ENCODE measurements at places on chromosomes 13 and 19.

DNA sequence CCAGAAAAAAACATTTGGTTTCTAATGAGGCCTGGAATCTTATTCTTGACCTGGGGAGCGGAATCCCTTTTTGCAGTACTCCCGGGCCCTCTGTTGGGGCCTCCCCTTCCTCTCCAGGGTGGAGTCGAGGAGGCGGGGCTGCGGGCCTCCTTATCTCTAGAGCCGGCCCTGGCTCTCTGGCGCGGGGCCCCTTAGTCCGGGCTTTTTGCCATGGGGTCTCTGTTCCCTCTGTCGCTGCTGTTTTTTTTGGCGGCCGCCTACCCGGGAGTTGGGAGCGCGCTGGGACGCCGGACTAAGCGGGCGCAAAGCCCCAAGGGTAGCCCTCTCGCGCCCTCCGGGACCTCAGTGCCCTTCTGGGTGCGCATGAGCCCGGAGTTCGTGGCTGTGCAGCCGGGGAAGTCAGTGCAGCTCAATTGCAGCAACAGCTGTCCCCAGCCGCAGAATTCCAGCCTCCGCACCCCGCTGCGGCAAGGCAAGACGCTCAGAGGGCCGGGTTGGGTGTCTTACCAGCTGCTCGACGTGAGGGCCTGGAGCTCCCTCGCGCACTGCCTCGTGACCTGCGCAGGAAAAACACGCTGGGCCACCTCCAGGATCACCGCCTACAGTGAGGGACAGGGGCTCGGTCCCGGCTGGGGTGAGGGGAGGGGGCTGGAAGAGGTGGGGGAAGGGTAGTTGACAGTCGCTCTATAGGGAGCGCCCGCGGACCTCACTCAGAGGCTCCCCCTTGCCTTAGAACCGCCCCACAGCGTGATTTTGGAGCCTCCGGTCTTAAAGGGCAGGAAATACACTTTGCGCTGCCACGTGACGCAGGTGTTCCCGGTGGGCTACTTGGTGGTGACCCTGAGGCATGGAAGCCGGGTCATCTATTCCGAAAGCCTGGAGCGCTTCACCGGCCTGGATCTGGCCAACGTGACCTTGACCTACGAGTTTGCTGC, at the start of gene ICAM4:
Gene ICAM4, plus strand, starts transcription at position 153 of the 935 bp plus-strand sequence. Its CDS starts 58 bp downstream, at position 211.
- DNase-seq = no peak

DNA sequence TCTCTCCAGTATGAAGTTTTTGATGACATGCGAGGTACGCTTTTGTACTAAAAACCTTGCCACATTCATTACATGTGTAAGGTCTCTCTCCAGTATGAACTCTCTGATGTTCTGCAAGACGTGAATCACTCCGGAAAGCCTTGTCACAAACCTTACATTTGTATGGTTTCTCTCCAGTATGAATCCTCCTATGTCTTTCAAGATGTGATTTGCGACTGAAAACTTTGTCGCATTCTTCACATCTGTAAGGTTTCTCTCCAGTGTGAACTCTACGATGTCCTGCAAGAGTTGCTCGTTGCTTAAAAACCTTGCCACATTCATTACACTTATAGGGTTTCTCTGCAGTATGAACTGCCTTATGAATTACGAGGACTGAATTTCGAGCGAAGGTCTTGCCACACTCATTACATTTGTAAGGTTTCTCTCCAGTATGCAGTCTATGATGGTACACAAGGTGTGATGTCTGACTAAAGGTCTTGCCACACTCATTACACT, 16.5 kb downstream of the ZNF320 start:
- no peak for DNase-seq

DNA sequence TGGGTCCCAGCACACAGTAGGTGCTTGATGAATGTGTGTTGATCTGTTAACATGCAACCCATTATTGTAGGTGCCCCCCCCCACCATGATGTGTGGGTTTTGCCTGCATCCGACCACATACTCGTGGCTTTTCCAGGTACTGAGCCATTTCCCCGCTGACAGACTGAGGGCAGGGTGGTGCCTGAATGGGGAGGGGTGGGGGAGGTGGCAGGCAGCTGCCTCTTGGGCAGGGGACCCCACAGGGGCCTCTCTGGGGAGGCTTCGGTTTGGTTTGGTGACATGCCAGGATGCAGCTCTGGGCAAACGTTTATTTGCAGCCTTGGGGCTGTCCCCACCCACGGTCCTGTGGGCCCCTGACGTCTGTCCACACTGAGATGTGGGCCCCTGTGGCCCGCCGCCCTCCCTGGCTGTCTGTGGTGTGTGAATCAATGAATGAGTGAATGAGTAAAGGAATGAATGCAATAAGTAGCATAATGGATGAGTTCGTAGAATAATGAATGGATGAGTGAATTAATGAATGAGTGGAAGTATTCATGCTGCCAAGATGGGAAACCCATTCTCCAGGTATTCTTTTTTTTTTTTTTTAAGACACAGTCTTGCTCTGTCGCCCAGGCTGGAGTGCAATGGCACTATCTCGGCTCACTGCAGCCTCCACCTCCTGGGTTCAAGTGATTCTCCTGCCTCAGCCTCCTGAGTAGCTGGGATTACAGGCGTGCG, 9.0 kb upstream of the JUND start:
- no peak for DNase-seq

GRCh38 chr13:111961236-111961635, 105.7 kb upstream of the SOX1 start:
- no peak for DNase-seq

DNA sequence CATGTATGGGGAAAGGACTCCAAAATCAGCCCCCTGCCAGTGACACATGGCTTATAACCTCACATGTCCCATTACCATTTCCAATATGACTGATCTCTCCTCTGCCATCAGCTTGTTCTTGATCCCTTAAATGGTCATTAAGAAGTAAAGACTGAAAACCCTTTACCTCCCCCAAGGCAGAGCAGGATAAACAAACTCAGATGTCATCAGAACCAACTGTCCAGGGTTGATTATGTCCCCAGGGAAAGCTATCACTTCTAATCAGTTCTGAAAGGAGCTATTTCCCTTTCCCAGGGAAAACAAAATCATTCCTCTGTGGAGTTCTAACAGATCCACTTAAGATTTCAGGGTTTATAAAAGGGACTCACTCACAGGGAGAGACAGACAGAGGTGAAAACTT, 350.9 kb downstream of the SUCLA2 start:
- DNase-seq = no peak

DNA sequence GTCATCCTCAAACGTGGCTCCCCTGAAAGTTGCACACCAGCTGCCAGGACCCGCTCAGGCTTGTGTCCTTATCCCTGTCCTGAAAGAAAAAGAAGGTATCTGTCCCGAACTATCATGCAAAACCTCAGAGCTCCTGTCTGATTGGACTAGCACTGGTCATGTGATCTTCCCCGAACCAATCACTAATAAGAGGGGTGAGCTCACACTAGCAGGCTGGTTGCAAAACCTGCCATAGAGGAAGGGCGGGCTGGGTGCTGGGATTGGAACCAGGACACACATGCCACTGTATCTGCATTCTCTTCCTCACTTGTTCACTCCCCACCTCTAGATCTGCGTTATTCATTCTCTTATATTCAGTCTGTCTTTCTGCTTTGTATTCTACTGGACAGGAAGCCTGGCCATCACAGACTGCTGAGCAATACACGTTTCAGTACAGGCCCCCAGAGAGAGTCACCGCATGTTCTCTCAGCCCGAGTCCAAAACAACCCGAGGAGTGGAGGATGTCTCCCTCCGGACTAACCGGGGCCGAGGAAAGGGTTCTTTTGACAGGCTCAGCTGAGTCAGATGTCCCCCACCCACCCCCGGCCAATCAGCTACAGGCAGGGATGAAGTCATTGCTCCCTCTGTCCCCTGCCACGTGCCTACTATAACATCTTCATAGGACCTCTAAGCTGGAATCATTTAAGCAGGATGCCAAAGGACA, 97.7 kb downstream of the SIPA1L3 start:
- DNase-seq = peak; percentile 87

DNA sequence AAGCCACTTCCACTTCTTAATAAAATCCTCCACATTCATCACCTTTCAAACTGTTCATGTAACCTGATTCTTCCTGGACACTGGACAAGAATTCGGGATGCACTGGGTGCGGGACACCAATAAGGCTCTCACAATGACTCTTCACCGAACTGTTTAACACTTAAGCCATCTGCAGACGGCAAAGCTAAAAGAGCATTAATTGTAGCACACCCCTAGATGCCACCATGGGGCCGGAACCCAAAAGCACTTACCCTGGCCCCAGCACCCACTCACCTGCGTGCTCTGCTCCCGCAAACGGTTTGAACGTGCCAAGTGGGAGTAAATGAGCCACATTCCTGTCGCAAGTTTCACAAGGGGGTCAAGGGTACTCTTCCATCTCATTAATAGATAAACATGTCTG, 254.3 kb upstream of the PRR20A start:
- no peak for DNase-seq

DNA sequence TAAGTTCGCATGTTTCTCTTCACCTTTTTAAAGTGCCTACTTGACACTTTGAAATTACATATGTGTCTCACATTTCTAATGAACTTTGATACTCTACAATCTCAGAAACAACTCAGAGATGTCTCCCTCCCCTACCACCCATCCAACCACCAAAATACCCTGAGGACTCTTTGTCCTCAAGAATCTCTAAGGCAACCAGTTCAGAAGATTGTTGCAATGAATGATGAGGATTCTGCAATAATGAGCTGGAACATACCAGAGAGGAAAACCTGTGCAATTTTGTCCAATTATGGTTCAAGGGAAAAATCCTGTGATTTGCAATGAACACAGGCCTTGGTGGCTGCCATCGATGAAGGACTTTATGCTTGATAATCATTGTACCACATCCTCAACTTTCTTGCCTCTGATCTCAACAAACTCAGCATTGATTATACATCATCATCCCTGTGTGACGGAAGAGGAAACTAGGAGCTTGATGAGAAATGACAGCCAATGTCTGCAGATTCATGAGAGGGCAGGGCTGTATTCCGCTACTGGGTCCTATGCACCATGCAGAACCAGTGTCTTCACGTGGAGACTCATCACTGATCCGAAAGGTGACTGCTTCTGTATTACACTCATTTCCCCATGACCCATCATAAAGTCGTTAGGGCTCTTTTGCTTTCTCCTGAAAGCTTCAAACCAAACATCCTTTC, 1.1 kb downstream of the FPR1 start:
- no peak for DNase-seq

GRCh38 chr19:920051-920864, 3.1 kb downstream of the KISS1R start:
- DNase-seq = no peak

DNA sequence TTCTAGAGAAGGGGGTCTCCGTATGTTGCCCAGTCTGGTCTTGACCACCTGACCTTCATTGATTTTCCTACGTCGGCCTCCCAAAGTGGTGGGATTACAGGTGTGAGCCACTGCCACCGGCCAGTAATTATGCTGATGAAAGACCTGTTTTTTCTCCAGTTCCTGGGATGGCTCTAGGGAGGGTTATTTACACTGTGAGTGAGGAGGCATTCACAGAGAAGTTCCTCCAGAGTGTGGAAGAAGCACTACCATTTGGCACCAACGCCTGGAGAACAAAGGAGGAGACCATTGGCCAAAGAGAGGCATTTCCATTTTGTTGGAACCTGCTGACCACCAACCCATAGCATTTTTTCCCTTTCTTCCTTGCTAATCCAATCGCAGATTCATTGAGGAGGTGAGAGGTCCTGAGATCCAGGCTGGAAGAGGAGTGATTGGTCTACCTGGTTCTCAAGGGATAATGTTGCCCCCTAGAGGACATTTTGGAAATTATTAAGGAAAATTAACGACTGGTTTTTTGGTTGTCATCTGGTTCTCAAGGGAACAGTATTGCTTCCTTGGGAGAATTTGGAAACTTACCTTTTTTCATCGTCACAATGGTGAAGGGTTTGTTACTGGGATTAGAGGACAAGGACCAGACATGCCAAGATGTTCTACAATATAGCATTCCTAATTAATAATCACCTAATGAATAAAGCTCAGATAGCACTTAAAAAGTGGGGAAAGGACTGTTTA, 5.5 kb upstream of the SAE1 start:
- DNase-seq = peak; percentile 46

DNA sequence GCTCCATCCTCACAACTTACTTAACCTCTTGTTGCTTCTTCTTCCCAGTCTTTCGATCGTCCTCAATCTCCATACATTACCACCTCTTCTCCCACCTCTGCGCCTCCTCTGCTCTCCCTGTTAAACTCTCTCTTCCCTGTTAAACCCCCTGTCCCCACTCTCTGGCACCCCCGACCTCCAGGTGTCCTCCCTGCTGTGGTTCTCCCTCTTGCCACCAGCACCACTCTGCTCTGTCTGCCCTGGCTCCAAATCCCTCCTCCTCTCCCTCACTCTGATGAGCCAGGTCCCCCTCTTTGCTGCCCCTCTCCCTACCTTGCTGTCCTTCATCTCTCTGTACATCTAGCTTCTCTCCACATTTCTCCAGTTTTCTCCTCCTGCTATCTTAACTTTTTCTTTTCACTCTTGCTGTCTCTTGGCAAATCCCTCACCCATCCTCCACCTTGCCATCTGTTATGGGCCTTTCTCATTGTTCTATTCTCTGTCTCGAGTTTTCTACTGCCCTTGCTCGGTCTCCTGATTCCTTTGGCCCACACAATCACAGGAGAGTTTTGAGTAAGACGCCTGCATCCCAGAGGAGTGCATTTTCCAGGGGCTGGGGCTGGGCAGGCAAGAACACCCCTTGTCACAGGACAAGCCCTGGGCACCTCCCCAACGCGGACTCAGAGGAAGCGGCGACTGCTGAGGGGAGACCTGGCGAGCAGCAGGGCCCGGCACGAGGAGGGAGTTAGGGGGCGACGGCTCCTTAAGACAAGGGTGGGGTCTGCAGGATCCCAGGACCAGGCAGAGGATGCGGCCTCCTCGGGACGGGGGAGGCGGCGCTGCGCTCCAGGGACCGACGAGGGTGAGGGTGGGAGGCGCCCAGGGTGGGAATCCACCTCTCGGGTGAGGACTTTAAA, 21.4 kb upstream of the ERVV-1 start:
- no peak for DNase-seq

GRCh38 chr19:33382006-33382405, 8.5 kb downstream of the CEBPG start:
- no peak for DNase-seq

DNA sequence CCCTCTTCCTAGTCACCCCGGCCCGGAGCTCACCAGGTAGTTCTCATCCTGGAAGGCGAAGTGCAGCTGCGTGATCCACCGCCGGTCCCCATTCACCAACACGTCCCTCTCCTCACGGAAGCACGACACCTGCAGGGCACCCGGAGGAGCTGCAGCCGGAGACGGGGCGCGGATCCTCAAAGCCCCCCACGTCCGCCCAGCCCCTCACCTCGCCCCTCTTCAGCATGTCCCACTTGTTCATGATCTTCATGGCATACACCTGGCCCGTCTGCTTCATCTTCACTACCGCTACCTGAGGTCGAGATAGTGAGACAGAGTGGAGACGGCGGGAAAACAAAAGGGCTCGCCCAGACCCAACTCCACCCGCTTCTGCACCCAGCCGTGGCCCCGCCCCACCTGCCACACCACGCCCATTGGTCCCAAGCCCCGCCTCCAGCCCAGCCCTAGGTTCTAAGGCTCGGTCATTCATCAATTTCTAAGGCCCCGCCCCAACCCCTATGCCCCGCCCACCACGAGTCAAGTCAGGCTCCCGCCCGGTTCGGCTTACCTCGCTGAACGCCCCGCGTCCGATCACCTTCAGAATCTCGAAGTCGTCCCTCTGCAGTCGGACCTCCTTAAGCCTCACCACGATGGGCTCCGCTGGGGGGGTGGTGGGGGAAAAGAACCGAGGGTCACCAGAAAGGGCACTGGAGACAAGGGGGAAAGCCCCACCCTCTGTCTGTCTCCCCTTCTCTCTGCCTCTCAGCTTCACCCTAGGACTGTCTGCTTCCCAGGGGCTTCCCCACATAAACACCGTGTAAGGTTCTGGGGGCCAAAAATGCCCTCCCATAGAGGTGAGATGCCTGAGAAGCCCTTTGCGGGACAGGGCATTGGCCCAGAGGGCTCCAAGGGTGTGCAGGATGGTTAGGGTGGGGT, 2.8 kb downstream of the DMPK start:
- peak; percentile 35 for DNase-seq
